Esophagus squamous epithelium (tissue), 5 donors: ENCODE measurements at places on chromosomes 7 and 10.

- DNase-seq, result no peak
These were observed 10.8 kb downstream of the BTRC start for GRCh38 chr10:101364721-101365120.

DNA sequence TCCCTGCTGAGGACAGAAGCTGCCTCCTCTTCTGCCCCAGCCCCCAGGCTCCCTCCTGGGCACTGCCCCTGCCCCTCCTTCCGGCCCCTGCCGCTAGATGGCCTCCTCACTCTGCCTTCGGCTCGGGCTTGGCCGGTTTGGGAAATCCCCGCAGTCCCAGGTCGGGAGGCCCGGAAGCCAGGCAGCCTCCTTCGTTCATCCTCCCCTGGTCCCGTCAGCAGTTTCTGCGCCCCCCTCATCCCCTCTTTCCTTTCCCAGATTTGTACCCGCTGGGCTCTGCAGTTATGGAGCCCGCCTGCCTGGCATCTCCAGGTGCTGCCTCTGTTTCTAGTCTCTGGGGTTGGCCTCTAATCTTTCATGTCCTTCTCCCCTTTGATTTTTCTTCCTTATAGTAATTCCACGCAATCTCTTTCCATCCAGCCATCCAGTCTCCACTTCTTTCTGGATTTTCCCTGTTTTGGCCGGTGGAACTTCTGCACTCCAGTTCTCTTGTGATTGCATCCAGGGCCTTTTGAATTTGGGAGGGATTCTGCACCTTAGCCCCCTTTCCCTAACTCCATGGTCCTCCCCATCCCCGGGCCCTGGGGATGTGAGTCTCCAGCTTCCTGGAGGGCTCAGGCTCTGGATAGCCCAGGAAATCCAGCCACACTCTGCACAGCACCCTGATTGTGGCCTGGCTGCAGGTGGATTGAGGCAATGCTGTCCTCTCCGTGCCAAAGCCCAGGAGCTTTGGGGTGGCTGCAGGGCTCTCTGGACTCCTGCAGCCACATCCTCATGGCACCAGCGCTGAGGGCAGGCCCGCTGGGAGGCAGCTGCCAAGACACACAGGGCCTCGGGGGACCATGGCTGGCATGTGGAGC is 3.3 kb upstream of the SHH start:
- no peak for DNase-seq

GRCh38 chr10:59133841-59134593 is 42.4 kb upstream of the PHYHIPL start:
- DNase-seq, result no peak

DNA sequence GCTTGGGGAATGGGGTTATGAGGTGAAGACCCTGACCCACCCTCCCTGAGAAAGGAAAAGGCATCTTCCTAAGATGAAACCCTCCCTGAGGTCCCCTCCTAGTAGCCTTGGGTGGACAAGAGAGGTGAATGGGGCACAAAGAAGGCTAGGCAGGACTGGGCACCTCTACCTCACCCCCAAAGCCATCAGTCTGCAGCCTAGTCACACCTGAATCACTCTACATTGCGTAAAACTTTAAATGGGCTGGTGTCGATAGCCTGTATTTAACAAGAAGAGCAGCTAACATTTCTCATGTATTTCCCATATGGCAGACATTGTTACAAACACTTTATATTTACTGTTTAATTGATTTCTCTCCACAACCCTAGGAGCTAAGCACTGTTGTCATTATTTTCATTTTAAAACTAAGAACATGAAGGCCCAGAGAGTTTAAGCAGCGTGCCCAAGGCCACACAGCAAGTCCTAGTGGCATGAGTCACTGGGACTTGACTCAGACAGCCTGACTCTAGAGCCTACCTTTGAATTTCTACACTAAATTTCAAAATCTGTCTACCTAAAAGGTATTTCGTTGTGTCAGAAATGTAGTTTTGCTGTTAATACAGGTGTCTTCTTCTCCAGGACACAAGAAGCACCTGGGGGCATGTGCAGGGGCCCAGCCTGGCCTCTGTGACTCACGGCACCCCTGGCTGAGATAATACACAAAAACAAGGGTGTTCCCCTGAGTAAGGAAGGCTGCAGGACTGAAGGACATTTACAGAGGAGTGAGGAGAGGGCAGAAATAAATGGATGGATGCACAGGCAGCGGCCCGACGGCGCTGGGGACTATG is 3.4 kb downstream of the AOC1 start:
- DNase-seq, result no peak

- DNase-seq, result no peak
These were observed 28.5 kb upstream of the HDAC9 start for GRCh38 chr7:18467011-18467410.

DNA sequence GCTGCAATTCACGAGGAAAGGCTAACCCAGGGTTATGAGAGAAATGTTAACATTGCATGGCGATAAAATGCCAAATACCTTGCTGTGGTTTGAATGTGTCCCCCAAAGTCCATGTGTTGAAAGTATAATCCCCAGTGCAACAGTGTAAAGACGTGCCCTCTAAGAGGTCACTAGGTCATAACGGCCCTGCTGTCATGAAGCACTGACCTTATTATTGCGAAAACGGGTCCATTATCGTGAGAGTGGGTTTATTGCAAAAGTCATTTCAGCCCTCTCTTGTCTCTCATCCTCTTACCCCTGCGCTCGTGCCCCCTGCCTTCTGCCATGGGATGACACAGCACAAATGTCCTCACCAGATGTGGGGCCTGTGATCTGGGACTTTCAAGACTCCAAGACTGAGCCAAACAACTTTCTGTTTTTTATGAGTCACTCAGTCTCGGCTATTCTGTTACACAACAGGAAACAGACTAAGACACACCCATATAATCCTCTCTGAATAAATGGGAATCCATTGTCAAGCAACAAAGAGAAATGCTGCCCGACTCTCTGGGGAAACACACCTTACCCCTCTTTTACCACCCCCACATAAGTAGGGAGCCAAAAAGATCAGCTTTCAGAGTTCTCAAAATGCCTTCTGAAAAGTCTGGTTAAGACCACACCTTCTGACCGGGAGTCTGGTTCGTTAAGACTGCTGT is 73.1 kb upstream of the UCN3 start:
- DNase-seq, result no peak

- no peak for DNase-seq
These were observed 22.9 kb downstream of the ASB13 start for GRCh38 chr10:5643346-5644067.

DNA sequence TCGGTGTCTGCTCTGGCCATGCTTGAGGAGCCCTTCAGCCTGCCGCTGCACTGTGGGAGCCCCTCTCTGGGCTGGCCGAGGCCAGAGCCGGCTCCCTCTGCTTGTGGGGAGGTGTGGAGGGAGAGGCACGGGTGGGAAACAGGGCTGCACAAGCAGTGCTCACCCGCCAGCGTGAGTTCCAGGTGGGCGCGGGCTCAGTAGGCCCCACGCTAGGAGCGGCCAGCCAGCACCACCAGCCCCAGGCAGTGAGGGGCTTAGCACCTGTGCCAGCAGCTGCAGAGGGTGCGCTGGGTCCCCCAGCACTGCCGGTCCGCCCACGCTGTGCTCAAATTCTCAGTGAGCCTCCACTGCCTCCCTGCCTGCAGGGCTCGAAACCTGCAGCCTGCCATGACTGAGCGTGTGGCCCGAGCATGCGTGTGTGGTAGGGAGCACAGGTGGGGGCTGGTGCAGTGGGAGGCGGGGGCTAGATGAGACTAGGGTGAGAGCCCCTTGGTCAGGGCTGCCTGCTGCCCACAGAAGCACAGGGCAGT is 223.0 kb downstream of the ZNF248 start:
- DNase-seq, result no peak

- DNase-seq, result no peak
These were observed 160.7 kb downstream of the LRRTM3 start for GRCh38 chr10:67086327-67087134.

GRCh38 chr10:84185526-84186175 is 8.7 kb upstream of the CDHR1 start:
- no peak for DNase-seq

GRCh38 chr7:6172910-6173295 is 99.5 kb downstream of the CYTH3 start:
- no peak for DNase-seq
